Activated CD4-positive, CD25-positive, alpha-beta regulatory T cell treated with anti-CD3 and anti-CD28 coated beads, Interleukin-2, amount 50 U/mL, for 72 hours (primary cell): ENCODE measurements at places on chromosomes 13 and 19.
A peak's percentile ranks its signal among the peaks of the same experiment; 100 is the strongest.

GRCh38 chr13:47326061-47326460 is 429.2 kb upstream of the HTR2A start:
- no peak for DNase-seq

DNA sequence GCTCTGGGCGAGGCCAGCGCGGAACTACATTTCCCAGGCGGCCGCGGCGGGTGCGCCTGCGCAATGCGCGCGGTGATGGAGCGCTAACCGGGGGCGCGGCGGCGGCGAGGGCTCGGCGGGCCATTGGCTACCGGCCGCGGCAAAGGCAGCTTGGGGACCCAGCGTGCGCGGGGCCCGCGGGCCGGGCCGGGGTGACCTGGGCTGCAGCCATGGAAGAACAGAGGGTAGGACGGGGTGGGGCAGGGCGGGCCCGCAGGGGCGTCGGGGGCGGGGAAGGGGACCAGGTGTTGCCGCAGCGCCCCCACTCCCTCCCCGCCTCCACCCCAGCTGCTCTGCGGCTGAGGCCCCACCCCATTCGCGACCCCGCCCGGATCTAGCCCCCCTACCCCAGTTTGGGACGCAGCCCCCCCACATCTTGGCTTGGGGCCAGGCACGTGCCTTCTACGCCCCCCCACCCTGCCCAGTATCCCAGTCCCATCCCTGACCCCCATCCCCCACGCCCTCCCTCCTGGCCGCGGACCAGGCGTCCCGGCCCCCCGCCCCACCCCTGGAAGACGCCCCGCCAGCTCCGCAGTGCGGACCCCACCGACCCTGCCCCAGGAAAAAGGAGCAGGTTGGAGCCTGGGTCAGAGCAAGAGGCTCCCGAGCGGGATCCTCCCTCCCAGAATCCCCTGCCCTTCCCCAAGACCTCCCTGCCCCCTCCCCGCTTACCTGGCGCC is at the start of gene FSD1:
FSD1 (plus strand) TSS at position 61 of the 719 bp plus-strand sequence; CDS start at position 210, 149 bp downstream.
- DNase-seq: peak; percentile 73

DNA sequence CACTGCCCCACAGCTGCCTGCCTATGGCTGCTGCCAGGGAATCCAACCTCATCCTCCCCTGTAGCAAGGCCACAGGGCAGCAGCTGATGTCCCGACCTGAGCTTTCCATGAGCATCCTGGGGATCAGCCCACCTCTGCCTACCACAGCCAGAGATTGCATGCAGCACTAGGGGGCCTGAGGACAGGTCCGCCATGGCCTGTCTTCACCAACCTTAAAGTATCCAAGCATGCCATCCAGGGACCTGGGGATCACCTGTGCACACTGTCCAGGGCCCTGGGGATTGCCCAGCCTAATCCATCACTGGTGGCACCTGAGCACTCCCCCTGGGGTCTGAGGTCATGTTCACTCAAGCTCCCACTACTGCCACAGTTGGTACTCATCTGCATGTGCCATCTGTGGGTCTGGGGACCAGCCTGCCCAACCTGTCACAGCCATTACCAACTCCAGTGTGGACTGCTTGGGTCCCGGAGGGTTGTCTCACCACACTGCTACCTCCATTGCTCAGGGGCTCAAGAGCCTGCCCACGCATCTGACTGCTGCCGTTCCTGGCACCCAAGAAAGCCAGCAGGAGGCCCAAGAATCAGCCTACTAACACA is 53.0 kb downstream of the KCTD15 start:
- no peak for DNase-seq

- no peak for DNase-seq
Measured at GRCh38 chr13:47139519-47139918, 242.7 kb upstream of the HTR2A start.

- DNase-seq: no peak
Measured at GRCh38 chr19:51187395-51188226, 37.3 kb upstream of the CD33 start.

DNA sequence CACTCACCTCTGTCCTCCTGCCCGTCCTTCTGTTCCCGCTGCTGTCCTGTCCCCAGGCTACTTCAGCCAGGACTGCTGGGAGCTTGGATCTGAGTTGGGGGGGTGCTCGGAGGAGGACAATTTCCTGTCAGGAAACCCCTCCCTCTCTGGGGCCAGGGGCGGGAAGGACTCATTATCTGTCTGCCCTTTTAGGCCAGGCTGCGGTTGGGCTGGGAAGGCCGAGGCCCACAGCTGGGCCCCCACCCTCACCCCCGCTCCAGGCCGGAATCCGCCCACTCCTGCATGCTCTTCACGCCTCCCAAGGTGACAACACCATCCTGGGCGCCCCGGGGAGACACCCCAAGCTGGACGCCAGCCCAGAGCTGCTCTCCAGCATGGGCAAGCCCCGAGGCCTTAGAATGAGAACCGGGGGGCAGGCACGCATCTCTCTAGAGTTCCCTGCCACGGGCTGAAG is at the start of gene EXOC3L2:
EXOC3L2 (minus strand) TSS at position 74 of the 454 bp plus-strand sequence. CDS start 6,362 bp downstream, outside the sequence.
- no peak for DNase-seq

- DNase-seq: no peak
Measured at GRCh38 chr13:98877936-98878335, 99.9 kb downstream of the DOCK9 start.

DNA sequence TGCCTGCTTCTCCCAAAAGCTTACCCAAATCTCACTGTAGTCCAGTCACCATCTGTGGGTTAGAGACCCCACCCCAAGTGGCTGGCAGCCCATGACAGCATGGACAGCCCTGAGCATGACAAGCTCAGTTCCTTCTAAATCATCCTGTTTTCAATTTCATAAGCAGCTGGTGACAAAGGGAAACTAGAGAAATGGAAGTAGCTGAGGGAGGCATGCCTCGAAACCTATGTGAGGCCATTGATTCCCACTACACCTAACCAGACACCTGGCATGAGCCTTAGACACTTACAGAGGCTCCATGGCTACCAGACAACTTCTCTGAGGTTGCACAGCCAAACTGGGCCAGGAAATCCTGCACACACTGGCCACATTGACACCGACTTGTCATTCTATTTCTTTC is 56.2 kb downstream of the ABCC4 start:
- no peak for DNase-seq

DNA sequence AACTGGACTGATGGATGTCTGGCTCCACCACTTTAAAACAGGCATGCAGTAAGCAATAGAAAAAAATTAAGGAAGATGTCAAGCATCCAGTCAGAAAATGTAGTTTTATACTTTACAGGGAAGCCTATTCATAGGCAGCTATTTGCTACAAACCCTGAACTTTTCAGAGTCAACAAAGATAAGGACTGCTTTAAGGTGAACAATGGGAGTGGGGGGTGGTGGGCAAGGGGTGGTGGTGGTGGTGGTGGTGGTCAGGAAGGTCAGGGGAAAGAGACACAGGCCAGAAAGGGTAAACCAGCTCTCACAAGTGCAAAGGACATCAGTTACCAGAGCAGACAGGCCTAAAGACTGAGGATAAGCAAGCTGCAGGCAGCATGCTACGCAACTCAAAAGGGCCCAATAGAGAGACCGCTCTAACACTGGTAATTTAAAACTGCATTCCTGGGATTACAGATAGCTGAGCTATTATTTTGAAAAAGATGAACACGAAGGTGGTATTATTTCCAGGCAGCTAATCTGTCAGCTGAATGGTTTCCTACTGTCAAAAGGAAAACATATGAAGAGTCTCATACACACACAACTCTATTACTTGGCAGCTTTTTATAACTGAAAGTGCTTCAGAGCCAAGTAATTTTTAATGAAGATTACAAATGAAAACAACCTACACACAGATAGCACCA is 14.8 kb downstream of the BRD4 start:
- DNase-seq: no peak

DNA sequence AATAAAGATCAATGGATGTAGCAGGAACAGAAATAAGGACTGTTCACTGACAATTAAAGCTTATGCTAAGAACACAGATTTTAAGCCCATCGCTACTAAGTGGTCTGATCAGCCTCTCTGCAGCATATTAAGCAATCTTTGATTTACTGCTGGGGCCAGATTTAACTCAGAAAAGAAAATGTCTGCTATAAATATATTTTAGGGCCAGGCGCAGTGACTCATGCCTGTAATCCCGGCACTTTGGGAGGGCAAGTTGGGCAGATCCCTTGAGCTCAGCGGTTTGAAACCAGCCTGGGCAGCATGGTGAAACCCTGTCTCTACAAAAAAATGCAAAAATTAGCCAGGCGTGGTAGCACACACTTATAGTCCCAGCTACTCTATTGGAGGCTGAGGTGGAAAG is 43.0 kb downstream of the METTL21C start:
- DNase-seq: no peak

- no peak for DNase-seq
Measured at GRCh38 chr19:32061315-32061714, 284.1 kb upstream of the ZNF507 start.

DNA sequence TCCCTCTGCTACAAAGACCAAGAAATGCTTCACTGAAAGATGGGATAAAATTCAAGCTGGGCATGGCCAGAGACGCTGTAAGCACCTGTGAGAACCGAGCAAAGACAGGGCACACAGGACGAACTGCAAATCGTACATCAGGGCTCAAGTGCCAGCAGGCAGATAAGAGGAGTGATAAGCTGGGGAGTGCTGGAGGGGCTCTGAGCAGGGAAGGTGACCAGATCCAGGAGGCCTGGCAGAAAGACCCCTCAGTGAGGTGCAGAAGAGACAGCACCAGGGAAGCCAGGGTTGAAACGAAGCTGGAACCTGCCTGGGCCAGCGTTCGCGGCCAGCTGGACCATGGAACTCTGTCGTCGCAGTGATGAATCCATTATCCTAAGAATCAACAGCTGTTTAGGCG is 10.2 kb downstream of the RAB20 start:
- DNase-seq: no peak

DNA sequence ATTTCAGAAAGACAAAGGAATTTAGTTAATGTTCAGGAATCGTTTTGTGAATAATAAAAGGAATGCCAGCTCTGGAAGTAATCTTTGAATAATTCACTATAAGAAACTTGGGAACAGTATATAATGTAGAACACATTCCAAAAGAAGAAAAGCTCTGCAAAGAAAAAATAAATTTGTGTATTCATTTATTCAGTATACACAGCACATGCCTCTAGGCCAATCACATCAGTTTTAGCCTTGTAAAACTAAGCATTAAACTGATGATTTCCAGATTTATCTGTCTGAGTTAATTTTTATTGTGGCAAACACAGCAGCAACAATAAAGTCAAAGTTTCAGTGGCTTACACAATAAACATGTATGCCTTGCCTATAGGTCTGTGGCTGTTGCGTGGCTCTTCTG is 5.7 kb upstream of the RXFP2 start:
- no peak for DNase-seq

DNA sequence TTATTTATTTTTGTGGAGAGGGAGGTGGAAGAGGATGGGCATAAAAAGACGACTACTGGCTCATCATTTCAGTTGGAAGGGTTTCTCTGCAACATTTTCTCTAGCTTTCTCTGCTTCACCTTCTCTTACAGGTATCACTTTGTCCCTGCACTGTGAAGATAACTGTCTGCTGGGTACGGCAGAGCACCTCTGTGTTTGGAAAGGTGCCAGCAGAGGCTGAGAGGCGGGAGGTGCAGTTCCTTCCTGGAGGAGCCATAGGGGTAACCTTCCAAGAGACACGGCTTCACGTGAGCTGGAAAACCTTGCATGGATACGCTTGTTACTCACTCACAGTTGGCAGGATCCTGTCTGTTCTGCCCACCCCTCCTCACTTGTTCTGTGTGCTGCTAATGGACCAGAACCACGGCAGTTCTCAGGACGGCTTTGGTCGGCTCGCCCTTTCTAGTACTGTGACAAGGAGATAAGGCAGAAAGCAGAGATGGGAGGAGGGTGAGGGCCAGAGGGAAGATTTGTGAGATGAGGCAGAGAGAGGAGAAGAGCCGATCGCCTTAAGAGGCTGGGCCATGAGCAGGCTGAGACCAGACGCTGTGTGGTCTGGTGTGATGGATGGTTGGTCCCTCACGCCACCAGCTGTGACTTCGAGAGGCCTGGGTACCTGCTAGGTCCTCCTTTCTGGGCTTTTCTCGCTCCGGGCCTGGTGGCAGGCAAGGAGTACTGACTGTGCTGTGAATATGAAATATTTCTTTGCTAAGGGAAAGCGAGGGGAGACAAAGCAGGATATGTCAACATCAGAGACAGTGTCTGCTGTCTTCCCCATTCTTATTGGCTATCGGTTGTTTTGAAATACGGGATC is 66.8 kb downstream of the MRPL57 start:
- no peak for DNase-seq

GRCh38 chr13:27339299-27339698 is 68.7 kb downstream of the RASL11A start:
- DNase-seq: no peak

- no peak for DNase-seq
Measured at GRCh38 chr19:51317376-51317775, 5.9 kb downstream of the IGLON5 start.

- DNase-seq: no peak
Measured at GRCh38 chr13:83423381-83423780, 458.9 kb downstream of the SLITRK1 start.

- DNase-seq: peak; percentile 58
Measured at GRCh38 chr19:6100284-6100915, 9.9 kb downstream of the RFX2 start.

GRCh38 chr19:3368848-3369336 is 2.5 kb downstream of the NFIC start:
- DNase-seq: no peak

DNA sequence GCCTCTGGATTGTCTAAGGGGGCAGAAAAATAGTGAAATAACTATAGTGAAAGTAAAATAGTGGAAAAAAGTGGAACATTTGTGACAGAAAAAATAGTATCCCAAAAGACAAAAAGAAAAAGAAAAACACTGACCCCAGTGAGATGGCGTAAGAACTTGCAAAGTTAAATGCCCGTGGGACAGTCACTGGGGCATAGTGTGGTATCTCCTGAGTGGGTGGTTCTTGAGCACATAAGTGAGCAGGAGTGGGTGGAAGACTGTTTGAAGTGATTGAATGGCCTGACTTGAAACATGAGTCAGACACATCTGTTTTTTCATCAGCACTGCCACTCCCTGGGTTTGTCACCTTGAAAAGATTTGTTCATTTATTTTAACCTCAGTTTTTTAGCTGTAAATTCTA is 2.5 kb downstream of the ZNF430 start:
- DNase-seq: no peak

DNA sequence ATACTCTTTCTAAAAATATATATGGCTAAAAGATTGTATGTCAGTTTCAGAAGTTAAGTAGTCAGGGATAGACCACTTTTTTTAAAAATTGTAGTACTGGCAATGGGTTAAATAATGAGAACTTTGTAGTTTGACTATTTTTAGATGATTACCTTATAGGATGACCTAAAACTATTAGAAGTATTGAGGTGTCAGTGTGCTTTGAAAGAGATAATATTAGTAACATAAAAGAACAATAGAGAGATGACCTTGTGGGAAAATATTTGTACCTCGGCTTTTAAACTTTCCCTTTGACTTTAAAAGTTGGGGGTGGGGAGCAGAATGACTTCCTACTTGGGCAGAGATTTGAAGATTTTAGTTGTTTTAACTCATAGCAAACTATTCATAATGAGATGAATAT is 48.3 kb downstream of the SLAIN1 start:
- DNase-seq: no peak
